ENCODE measurements at places on chromosomes 7 and 10.

DNA sequence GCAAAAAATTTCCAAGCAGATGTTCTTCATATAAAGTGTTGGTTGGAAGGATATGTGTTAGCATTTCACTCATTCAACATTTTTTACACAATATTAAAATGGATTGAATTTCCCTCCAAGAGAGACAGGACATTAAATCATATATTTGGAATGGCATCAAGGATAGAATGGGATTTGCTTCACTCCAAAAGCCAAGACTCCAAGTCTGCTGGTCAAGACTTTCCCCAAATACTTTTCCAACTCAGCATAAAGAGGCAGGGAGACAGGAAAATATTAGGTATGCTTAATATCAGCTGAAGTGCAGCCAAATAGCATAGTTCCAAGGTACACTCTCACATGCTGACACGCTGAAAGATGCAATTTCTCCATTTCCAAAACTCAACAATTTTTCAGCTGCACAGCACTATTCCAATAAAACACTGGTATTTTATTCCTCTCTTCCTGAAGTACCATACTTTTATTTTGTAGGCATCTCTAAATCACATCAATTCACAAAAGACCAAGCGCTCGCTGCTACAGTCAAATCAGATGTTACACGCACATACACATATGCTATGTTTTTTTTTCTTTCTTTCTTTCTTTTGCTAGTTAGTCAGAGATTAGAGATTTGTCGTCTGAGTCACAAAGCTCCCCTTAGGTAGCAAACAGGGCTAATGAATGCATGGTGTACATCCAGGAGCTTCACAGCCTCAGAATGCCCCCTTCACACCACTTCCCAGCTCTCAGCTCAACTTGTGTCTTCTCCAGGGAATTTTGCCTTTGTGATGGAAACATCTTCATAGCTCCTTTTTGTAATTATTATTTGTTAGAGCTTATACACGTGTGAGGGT is 1033.8 kb upstream of the AUTS2 start:
- no peak for ATAC-seq

- no peak for ATAC-seq
These were observed 165.9 kb upstream of the PLXNA4 start for GRCh38 chr7:132742189-132742612.

DNA sequence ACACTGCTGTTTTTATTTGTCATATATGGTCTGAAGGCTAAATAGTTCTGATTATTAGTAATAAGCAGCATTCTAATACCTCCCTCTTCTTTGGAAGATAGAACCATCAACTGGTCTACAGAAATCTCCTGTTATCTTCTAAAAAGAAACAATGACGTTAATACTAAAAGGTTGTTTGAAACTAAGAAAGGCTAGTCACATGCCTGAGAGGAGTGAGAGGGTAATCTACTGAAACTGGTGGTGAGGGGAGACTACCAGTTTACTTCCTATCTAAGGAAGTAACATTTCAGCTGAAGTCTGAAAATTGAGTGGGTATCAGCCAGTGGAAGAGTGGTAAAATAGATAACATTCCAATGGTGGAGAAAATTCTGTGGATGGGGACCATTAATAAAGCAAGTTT is 48.4 kb downstream of the FGFBP3 start:
- ATAC-seq, result no peak

DNA sequence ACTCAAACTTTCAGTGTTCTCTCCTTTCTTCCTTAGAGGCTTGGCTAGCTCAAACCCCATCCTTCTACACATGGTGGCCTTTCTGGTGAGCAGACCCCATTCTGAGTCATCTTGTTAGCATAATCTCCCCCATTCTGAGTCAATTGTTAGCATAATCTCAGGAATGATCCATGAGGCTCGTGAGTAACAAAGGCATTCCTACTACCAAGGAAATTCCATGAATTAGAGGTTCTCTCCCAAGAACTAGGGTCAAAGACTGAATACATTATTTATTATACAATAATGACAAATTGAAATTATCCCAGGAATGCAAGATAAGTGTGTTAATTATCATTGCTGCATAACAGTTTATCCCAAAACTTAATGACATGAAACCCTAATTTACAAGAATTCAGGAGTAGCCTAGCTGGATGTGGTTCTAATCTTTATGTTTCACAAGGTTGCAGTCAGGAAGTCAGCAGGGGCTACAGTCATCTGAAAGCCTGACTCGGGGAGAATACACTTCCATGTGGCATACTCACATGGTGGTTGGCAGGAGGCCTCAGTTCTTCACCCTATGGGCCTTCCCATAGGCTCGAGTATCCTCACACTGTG is 100.2 kb downstream of the MMRN2 start:
- ATAC-seq, result no peak

DNA sequence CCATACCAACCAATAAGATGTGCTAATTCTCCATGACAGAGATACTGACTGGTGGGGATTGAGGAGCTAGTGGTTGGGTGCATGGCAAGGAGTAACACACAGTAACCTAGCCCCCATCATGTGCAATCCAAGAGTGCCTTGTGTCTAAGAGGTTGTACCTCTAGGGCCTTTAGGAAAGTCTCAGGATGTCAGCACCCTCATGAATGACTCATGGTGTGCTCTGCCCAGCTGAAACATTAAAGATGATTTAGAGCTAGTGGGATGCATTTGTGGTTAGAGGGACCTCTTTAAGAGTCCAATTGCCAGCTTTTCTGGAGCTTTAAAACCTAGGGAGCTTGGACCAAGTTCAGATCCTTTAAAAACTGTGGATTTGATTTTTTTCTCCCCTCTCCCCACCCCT is 181.1 kb downstream of the HERPUD2 start:
- ATAC-seq, result no peak

Data from motor neuron (in vitro differentiated cells).